Activated gamma-delta T cell treated with anti-CD3 and anti-CD28 coated beads, Interleukin-2, amount 50 U/mL, for 16 hours (primary cell): ENCODE measurements at places on chromosomes 1 and 21.

DNA sequence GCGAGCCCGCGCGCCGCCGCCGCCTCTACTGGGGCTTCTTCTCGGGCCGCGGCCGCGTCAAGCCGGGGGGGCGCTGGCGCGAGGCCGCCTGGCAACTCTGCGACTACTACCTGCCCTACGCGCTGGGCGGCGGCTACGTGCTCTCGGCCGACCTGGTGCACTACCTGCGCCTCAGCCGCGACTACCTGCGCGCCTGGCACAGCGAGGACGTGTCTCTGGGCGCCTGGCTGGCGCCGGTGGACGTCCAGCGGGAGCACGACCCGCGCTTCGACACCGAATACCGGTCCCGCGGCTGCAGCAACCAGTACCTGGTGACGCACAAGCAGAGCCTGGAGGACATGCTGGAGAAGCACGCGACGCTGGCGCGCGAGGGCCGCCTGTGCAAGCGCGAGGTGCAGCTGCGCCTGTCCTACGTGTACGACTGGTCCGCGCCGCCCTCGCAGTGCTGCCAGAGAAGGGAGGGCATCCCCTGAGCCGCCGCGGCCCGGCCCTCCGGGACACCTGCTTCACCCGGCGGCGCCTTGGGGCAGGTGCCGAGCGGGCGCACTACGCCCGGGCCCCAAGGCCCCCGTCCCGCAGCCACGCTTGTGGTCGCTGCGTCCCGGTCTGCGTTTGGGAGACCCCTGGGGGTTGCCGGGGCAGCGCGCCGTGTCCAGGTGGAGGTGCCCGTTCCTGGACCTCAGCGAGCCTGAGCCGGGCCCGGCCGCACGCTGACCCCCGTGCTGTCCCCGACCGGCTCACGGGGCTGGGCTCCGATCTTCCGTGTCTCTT lies 944 bp downstream of the B3GALT6 start:
- DNase-seq = no peak

DNA sequence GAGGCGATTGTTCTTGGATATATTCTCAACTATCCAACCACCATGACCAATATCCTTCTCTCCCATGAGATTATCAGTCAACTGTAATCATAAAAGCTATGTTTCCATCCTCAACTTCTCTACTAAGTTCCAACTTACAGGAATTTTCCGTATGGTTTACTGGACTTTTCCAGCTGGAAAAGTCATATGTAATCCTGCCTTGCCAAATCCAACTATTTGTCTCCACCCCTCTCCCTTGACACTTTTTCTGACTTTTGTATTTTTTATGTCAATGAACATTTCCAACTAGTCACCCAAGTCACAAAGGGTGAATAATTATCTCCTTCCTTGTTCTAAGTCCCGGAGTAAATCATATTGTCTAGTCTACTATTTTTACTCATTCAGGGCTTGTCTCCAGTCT lies 293.1 kb downstream of the USP25 start:
- no peak for DNase-seq

- DNase-seq = no peak
Observed at GRCh38 chr1:35345439-35345981, 77.0 kb downstream of the ZMYM4 start.

DNA sequence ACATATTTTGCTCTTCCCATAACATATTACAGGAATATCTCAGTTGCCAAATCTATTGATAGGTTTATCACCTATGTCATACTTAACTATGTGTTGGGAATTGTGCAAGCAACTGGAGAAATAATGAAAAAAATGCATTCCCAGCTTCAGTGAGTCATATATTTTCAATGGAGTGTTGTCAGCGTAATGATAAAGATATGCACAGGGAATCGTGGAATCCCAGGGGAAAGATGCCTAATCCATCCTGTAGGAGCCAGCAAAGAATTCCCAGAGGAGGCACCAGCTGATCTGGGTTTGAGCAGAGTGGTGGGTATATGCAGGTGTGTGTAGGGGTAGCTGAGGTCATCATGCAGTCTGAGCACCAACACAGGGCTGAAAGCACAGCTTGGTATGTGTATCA lies 213.3 kb upstream of the DAB1 start:
- DNase-seq = no peak

GRCh38 chr21:33991133-33991532 lies 75.5 kb upstream of the ATP5PO start:
- DNase-seq = no peak

GRCh38 chr21:46498335-46499050 lies 39.8 kb downstream of the DIP2A start:
- DNase-seq = no peak

DNA sequence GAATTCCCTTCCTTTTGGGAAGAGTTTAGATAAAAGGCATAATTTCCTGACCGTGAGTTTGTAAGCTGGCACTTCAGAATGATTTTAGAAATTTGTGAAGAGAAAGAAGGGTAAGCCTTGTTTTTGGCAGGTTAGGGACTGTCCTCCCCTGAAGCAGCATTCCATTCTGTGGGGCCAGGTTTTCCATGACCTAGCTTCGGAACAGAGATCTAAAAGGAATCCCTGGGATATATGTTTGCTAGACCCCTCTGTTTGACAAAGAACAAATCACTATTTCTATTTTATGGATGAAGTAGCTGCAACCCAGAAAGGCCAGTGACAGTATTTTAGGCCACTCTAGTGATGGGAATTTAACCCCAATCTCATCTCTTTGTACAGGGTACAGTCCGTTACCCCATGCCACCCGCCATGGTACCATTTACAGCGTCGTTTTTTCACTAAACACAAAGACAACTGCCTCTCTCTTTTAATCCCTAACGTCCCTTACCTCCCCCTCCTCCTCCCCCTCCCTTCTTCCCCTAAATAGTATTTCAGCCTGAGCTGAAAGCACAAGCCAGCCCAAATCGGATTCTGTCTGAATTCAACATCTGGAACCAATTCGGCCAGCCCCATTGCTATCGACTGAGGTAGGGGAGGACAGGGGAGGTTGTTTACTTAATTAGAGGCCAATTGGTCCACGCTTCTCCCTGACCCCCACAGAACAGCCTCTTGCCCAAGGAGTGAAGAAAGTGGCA lies 23.4 kb upstream of the IKBKE start:
- DNase-seq = no peak

DNA sequence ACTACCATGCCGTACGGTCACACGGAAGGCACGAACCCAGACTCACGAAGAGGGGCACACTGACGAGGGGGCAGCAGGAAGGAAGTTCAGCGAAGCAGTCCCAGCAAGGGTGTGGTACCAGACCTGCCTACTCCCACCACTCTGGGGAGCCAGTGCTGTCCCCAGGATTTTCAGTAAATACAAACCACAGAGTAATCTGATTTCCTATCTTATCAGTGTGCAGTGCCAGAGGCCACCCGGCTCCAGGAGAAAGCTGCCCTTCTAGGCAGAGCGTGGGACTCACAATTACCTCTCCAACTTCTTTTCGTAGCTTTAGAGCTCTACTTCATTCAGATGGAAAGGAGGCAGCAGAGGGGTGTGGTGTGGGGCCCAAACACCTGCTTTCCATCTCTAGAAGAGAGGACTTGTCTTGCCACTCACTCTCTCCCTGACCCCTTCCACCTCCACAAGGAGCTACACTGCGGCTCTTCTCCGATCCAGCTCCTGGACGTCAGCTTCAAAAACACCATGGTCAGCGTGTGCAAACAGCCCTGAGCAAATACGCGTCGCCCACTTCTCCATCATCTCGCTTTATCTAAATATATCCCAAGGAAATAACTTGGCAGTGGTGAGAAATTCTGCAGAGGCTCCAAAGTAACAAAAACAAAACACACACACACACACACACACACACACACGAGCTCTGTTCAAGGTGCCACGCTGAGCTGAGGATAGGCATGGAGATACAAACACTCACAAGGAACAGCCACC lies 98.5 kb downstream of the MRPL37 start:
- DNase-seq = no peak

DNA sequence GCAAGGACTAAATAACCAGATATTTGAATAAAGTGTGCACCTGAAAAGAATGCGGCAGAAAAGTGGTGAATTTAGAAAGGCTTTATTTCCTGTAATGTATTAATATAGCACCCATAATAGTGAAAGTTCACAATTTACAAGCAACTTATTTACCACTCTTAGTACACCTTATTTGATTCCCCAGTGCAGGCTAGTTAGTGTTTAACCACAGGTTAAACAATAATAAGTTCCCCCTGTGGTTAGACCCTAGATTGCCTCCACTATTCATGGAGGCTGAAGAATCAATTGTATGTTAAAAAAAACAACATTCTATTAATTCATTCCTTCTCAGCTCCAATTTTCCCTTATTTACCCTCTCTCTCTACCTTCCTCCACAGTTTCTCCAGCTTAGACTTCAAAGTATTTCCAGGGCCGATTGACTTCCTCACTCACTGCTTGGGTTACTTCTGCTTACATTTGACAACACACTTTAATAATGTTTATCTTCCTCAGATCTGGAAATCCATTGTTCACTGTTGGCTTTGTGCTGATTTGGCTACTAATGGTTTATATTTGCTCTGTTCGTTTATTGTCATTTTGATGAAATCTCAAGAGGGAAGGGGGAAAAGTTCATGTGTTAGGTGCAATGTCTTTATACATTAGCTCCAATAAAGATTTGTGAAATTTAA lies 796.3 kb downstream of the BRINP3 start:
- no peak for DNase-seq

GRCh38 chr1:35288761-35289160 lies 20.3 kb downstream of the ZMYM4 start:
- no peak for DNase-seq

- no peak for DNase-seq
Observed at GRCh38 chr1:185439727-185440415, 122.8 kb upstream of the IVNS1ABP start.

- no peak for DNase-seq
Observed at GRCh38 chr1:169550294-169550693, 36.0 kb downstream of the F5 start.

DNA sequence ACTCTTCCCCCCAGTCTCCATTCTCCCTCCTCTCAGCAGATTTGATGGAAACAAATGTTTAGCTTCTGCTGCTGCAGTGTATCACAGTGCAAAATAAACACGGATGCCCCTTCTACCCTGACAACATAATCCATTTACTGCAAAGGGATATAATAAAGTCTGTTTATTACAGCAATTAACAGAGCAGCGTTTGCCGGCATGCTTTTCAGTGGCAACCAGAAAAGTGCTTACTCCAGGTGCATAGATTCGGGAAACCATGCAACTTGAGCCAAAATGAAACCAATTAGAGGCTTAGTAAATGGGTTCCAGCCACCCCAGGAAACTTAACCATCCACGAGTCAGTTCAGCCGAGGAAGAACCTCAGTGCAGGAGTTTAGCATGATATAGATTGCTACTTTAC lies 12.9 kb upstream of the LEMD1 start:
- no peak for DNase-seq

DNA sequence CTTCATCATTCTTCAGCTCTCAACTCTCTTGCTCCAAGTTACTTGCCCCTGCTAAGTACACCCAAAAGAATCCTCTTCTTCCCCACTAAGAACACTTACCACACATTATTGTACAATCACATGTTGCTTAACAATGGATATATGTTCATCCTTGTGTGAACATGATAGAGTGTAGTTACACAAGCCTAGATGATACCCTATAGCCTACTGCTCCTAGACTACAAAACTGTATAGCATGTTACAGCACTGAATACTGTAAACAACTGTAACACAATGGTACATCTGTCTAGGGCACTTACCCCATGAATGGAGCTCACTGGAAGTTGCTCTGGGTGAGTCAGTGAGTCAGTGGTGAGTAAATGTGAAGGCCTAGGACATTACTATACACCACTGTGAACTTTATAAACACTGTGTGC lies 77.4 kb downstream of the RERE start:
- DNase-seq = no peak

GRCh38 chr1:157952601-157953000 lies 40.8 kb upstream of the KIRREL1 start:
- DNase-seq = no peak

DNA sequence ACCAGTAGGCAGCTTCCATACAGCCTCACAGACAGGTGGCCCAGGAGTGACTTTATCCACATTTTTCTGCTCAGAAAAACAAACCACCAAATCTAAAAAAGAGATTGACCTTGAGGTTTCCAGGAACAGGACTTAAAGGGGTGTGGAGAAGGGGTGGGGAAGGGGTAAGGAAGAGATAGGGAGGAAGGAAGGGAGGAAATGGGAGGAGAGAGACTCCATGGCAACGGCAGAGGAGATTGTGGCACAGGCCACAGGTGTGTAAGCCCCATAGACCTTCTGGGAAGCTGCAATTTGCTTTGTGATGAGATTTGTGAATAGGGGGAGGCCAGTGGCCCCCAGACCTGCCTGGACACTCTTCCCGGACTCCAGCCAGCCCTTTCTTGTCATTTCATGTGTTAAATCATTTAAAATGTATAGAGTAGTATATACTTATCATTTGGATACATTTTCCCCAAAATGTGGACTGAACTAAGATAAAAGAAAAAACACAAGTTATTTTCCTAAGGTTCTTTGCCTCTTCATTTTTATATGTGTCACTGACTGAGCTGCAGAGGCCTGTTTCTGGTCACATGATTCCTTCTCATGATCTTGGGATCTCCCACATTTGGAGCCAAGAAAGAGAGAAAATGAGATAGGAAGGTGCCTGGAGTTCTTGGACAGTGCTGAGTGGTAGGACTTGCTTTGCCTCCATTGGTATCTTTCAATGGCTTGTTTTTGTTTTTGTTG lies 55.5 kb downstream of the CLIC6 start:
- DNase-seq = no peak

- DNase-seq = no peak
Observed at GRCh38 chr1:64166629-64167028, 36.8 kb upstream of the UBE2U start.

DNA sequence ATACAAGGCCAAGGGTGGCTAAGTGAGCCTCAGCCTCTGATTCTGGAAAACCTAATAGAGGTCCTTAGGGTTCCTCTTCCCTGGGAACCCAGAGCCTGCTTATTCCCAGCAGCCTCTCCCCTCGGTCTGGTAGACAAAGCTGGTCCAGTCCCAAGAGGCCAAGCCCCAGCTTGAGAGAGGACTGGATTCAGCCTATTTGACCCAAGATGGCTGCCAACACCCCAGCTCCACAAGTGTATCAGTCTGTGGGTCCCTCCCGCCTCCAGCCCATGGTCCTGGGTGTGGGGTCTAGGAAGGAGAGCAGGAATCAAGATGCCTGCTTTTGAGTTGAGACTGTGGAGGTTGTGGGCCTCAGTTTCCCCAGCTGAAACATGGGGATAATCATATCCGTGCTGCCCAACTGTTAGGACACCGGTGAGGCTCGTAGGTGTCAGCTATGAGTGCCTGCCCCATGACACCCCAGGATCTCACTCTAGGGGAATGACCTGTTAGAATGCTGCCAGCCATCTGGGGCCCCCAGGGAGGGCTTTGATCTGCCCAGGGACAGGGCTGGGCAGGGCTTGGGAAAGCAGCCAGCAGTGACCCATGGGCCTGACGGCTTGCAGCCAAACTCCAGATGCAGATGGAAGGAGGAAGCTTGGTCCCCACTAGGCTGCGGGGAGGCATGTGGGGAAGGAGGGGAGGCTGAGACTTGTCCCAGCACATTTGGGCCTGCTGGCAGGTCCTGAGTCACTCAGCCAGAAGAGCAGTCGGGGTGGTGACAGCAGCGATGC lies 45.4 kb downstream of the NUAK2 start:
- DNase-seq = no peak

DNA sequence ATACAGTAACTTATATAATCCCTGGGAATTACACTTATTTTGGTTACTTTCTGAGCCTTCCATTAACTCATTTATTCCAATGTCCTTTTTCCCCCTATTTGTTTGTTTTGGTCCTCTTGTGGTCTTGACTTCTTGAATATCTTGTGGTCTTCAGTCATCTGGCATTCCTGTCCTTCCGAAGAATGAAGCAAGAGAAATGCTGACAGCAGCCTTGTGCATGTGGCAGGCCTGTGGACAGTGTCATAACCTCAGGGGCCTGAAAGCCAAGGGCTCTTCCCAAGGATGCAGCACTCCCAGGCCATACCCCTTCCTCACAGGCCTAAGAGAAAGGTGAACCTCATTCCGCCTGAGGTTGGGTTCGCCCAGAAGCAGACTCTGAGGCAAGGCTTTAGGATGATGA lies 470.2 kb downstream of the DISC1 start:
- no peak for DNase-seq
